ENCODE measurements at places on chromosomes 4 and X.

DNA sequence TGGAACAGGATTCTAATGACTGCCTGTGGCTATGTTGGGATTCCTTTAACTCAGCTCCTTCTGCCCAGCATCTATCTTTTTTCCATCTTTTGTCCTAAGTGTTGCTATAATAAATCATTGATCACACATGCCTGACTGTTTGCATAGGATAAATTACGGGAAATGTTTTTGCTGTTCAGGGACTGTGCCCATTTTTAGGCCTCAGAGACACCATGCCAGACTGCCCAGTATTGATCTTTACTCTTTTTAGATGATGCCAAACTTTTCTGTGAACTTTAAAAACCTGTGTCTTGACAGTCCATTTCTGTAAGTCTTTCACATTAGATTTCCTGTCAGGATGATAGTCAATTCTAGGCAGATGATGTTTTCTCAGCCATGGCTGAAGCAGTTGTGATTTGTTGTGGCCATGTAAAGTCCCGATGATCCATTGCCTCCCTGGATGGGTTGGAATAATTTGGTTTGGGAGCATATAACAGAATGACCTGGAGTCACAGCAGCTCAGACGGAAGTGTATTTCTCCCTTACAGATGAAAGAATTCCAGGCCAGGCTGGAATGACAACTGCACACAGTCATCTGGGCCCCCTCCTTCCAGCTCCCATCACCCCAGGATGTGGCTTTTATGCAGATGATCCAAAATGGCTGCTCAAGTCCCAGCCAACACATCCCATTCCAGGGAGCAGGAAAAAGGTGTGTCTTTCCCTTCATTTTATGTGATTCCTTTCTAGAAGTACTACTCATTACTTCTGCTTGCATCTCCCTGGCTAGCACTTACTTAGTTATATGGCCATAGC lies 3.4 kb downstream of the HTT-AS start:
- H3K4me1 ChIP-seq, result no peaks in the 10 kb centered on the region
- no peak overlapping the region for H3K27ac ChIP-seq
- H3K4me3 ChIP-seq, result no peak overlapping the region
- H3K27me3 ChIP-seq, result no peaks in the 10 kb centered on the region
- no peaks in the 10 kb centered on the region for H3K36me3 ChIP-seq
- DNase-seq, result peak; percentile 17

GRCh38 chrX:65608026-65608425 lies 59.4 kb upstream of the MSN start:
- no peaks in the 10 kb centered on the region for H3K36me3 ChIP-seq
- DNase-seq, result no peak
- H3K4me3 ChIP-seq, result no peak overlapping the region
- no peaks in the 10 kb centered on the region for H3K27me3 ChIP-seq
- H3K4me1 ChIP-seq, result no peaks in the 10 kb centered on the region
- H3K27ac ChIP-seq, result no peak overlapping the region

- peaks cover 3% of the 10 kb centered on the region for H3K27me3 ChIP-seq
- H3K4me1 ChIP-seq, result peaks cover 22% of the 10 kb centered on the region
- no peaks in the 10 kb centered on the region for H3K36me3 ChIP-seq
- H3K27ac ChIP-seq, result no peak overlapping the region
- DNase-seq, result peak; percentile 44
- H3K4me3 ChIP-seq, result no peak overlapping the region
These were observed 14.4 kb downstream of the ADRA2C start for GRCh38 chr4:3780347-3781171.

GRCh38 chr4:32697281-32697814 lies 1977.2 kb downstream of the PCDH7 start:
- no peaks in the 10 kb centered on the region for H3K27me3 ChIP-seq
- no peaks in the 10 kb centered on the region for H3K4me1 ChIP-seq
- H3K4me3 ChIP-seq, result no peak overlapping the region
